ENCODE measurements at places on chromosomes 4 and X.

- no peak for DNase-seq
Observed at GRCh38 chrX:37745835-37746217, 34.0 kb upstream of the CYBB start.

DNA sequence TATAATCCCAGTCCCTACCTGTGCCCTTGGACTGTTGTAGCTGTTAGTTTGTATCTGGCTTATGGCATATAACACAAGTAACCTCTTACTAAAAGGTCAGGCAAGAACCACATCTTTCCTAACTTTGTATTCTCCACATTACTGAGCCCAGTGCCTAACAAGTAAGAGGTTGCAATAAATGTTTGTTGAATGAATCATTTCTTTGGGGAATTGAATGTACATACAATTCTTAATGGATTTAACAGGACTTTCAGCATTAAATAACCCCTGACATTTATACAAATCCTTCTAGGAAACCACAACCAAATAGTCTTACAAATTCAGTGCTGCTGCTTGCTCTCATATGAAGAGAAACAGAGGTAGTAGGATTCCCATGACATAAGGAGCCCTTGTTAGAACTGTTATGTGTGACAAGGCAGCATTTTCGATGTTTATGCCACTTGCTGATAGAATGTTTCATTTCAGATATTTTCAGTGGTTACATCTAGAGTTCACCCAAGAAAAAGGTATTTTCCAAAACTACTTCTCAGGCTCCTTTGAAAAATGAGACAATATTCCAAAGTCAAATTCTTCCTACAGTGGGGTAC is 62.0 kb downstream of the MBNL3 start:
- no peak for DNase-seq

DNA sequence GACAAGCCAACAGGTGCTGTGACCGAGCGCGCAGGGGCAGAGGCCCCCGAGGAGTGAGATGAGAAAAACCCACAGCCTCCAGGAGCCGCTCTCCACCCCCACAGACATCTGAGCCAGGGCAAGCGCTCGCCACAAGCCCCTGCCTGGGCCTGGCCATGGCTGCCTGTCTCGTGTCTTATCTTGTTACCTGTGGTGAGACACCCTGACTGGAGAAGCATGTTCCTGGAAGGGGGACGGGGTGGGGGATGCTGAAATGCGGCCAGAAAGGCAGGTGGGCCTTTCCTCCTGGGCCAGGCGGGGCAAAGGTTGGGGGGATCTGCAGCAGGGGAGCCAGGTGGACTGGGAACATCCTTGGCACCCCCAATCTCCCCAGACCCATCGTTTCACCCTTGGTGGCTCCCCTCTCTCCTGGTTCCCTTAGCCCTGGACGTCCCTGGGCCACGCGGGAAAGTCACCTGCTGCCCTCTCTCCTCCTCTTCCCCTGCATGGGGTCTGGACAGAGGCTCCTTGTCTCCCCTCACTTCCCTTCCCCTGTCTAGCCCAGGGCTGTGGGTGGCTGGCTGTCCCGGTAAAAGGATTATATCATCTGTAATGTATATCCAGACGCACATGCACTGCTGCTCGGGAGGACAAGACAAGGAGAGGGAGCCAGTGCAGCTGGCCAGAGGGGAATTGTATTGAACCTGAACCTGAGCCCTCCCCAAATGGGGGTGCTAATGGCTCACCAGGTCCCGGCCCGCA is 8.4 kb upstream of the DUSP9 start:
- no peak for DNase-seq

DNA sequence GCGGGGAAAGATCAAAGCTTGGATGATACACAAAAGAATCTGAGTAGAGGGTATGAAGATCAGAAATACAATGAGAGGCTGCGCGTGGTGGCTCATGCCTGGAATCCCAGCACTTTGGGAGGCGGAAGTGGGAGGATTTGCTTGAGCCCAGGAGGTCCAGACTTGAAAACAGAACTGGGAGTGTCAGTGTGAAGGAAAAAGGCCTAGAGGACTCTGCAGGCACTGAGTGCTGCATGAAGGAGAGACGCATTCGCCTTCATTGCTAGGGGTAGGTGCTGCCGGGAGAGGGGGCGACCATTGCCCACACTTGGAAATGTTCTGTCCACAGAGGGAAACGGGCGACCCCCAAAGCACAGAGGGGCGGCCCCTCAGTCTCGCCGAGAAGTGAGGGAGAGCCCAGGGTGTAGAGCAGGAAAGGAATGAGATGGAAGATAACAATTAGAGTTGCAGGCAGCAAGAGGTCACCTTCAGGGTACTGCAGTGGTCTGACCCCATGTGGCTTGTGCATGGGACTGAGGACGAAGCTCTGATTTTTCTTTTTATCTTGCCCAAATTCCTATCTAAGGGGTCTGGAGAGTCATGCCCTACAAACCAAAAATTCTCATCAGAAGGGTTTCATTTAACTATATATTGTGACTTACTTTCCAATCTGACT is 31.8 kb upstream of the ARSD start:
- no peak for DNase-seq

Measured in NCI-H2081 (cell line).